ENCODE measurements at places on chromosomes 3 and 15. TPM values are rescaled to one million over a fixed set of nuclear protein-coding genes. Genes with fewer than 3 reads are reported as not detected.
A peak's percentile ranks its signal among the peaks of the same experiment; 100 is the strongest.

CNTN4 gene
- polyA plus RNA-seq: 8.8 TPM

RPLP1 gene
- 2,442 TPM for polyA plus RNA-seq

GRCh38 chr15:95574053-95574452 lies 756.4 kb upstream of the NR2F2 start:
- DNase-seq: no peak

TMCO5A gene
- not detected for polyA plus RNA-seq

GRCh38 chr3:38128303-38128655 lies 8.6 kb downstream of the ACAA1 start:
- DNase-seq: no peak

GRCh38 chr3:46906471-46907058 lies 29.0 kb downstream of the PTH1R start:
- DNase-seq: no peak

DNA sequence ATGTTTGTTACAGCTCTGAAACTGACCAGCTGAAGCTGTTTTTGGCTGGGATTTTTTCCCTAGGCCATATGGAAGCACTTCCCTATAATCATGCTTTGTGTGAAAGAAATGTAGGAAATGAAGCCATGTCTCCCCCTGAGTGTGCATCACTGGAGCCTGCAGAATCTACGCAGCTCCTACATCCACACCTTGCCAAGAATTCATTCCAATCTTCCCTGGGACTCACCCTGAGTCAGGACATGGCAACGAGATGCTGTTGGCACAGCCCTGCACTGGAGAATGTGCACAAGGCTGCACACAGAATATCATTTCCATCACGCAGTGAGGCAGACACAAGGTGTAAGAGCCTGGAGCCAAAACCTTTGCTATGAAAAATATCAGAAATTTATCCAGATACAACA lies 189.5 kb downstream of the ADAMTSL3 start:
- DNase-seq: peak; percentile 59

GRCh38 chr3:152376351-152377183 lies 107.8 kb downstream of the MBNL1 start:
- DNase-seq: no peak

DNA sequence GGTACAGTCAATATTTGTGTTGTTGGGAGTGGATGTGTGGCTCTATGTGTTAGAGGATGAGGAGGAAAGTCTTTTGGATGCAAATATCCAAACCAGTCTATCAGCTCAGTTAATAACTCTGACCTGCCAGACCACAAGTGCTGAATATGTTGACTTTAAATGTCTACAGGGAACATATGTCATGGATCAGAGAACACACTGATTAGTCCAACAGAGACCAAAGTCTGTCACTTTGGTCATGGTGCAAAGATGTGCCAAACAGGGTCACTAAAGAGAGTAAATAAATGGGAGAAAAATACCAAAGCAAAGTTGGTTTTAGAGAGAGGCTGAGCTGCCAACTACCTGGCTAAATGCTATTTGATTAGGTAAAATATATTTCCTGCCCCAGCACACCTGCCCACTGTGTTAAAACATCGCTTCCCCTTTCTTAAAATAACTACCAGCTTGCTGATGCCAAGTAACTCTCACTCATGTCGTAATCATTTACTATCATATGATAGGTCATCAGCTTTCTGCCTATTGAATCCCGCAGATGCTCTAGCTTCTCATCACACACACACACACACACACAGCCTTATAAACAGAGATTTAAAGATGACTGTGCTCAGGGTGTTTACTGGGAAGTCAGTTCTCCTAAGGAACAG lies 173.3 kb downstream of the PDZRN3 start:
- DNase-seq: no peak

DNA sequence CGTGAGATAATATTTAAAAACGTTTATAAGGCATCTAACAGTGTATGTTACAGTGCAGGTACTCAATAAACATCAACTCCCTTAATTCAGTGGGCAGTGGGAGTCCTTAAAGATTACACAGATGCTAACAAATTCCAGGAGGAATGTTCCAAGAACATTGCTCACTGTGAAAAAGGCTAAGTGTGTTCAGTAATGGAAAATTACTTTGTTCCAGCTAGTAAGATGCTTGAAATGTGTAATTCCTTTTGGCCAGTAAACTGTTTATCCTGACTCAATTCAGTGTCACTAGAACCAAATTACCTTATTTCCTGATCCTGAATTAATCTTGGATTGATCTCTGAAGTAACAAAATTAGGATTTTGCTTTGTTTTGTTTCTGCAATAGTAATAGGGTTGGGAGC lies 54.2 kb upstream of the SEMA6D start:
- no peak for DNase-seq

DNA sequence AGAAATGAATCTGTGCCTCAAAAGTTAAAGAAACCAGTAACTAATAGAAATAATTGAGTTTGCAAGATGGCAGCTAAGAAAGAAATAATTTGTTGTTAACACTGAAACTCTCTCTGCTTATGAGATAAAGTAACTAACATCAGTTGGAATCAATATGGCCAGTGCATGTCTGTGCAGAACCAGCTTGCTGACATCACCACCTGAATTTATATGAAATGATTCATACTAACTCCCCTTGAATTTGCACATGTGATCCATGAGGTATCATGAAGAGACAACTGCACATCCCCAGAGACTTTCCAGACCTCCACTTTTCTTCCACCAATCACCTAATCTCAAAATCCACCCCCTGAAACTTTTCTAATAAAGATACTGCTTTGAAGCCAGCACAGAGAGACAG lies 10.3 kb upstream of the SLC25A38 start:
- no peak for DNase-seq

- peak; percentile 62 for DNase-seq
These were observed 81.0 kb downstream of the TMEM108 start for GRCh38 chr3:133119176-133119575.

SPSB4 gene
- 5.4 TPM for polyA plus RNA-seq

MUSTN1 gene
- 25.5 TPM for polyA plus RNA-seq

DNA sequence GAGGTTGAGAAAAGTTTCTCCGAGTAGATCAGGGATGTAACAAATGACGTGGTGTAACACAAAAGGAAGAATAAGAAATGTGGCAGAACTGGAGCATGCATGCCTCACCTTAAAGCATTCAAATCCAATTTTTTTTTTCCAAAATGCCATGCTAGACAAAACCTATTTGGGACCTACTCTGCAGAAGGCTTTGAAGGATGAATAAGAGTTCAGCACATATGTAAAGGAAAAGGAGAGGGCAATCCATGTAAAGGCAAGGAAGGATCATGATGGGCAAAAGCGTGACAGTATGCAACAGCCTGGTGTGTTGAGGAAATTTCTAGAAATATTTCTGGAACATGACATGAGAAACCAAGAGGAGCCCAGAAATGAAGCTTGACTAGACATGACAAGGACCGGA lies 116.4 kb downstream of the OXNAD1 start:
- no peak for DNase-seq

DNA sequence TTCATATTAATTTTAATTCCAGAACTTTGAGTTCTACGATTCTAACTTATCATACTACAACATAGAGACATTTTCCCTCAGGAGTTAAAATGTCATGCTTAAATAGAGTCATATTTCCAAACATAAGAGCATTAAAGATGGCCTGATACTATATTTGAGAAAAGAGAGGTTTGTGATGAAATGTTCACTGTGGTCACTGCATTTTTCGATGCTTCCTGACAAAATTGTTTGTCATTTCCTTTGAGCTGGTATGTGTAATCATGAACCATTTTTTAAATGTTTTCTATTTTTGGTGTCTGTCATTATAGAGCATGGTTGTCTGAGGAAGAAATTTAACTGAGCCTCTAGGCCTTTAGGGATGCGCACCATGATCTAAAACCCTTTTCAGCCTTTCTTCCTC lies 721.4 kb upstream of the NR2F2 start:
- no peak for DNase-seq

DNA sequence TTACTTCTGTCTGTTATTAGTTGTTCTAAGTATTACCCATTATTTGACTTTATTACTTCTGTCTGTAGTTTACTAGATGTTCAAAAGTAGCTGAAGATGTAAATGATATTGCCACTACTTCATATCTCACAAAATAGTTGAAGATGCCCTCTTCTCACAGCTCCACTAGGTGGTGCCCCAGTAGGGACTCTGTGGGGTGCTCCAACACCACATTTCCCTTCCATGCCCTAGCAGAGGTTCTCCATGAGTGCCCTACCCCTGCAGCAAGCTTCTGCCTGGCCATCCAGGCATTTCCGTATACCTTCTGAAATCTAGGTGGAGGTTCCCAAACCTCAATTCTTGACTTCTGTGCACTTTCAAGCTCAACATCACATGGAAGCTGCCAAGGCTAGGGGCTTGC lies 80.8 kb downstream of the KCNH8 start:
- DNase-seq: no peak
